BJ (cell line): ENCODE measurements at places on chromosomes 7 and 10. TPM values are rescaled to one million over a fixed set of nuclear protein-coding genes. Genes with fewer than 3 reads are reported as not detected.

DNA sequence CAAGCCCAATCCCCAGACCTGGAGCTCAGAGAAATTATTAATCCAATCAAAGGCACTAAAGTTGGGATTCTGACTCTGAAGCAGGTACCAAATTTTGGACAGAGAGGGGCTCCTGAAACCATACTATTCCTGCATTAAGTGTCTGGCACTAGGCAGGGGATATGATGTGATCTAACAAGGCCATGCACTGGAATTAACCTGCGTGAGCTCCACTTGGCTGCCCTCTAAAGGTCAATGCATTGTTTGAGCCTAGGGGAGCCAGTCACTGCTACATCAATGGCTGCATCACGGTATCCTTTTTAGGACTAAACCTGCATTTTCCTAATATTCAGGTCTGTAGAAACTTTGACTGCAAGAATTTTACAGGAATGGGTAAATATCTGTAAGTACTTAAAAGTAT, 42.1 kb downstream of the ST8SIA6 start:
- no peak for DNase-seq

Gene CYP3A7
- polyA plus RNA-seq: not detected in 2 replicates

DNA sequence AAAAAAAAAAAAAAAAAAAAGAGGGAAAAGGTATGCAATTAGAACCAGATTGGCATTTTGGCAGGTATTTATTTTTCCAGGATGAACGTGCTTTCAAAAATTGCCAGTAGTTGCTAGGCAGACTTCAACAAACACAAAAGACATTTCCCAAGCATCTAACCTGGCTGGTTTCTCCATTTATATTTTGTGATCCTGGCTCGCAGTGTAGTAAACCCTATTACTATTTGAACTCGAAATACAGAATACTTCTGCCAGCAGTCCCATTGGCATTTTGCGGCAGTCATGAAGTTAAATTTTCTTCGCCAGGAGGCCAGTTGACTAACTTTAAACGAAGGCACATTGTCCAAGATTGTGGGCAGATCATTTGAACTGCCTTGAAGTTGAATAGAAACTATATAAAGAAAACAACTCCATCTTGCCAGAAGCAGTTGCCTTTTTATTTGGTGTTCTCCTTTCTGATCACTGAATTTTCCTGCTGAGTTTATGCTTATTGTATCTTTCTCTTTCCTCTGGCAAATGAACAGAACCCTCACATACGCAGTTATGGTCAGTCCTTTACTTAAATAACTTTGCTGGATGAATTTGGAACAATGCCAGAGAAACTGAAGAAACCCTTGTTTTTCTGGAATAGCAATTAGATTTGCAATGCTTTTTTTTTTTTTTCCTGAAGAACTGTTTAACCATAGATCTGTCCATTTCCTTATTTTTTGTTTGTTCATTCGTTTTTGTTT, 132.9 kb downstream of the BICC1 start:
- no peak for DNase-seq

Gene ASAH2
- 0.32 and 2.5 TPM in 2 replicates for polyA plus RNA-seq

Gene WDFY4
- polyA plus RNA-seq: not detected in 2 replicates

DNA sequence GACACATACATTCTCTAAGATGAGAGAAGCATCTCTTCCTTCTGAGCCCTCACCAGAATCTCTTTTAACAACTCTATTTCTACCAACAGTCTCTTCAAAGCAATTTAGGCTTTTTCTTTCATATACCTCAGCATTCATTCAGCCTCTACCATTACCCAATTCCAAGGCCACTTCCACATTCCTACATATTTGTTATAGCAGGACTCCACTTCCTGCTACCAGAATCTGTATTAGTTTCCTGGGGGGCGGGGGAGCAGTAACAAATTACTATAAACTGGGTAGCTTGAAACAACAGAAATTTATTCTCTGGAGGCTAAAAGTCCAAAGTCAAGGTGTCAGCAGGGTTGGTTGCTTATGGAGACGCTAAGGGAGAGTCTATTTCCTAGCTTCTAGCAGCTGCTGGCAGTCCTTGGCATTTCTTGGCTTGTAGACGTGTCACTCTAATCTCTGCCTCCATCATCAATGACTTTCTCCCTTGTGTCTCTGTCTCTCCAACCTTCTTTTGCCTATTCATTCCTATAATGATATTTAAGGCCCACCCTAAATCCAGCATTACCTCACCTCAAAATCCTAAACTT, 7.4 kb downstream of the PRPS1L1 start:
- DNase-seq: no peak

DNA sequence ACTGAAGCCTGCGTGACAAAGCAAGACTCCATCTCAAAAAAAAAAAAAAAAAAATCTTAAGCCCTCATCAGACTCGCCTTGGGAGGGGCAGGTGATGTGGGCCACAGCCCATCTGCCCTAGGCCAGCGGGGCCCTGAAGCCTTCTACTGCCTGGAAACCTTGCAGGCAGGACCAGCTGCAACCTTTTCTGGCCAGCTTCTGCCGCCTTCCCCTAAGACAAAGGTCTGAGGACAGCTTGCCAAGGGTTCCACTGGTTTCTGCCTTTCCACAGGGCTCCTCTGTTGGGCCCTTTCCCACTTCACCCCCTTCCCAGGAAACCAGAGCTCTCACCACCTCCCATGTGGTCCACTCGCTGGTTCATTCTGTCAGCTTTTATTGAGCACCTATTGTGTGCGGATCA, 35.2 kb downstream of the UBTD1 start:
- no peak for DNase-seq

- peak; percentile 51 for DNase-seq
Observed at GRCh38 chr7:91165006-91165845, 99.0 kb upstream of the FZD1 start.

GRCh38 chr7:40923626-40924025, 779.3 kb downstream of the INHBA start:
- no peak for DNase-seq

- DNase-seq: no peak
Observed at GRCh38 chr7:159112136-159113011, 32.3 kb downstream of the VIPR2 start.

- no peak for DNase-seq
Observed at GRCh38 chr7:20307119-20307518, 23.6 kb upstream of the ITGB8 start.

DNA sequence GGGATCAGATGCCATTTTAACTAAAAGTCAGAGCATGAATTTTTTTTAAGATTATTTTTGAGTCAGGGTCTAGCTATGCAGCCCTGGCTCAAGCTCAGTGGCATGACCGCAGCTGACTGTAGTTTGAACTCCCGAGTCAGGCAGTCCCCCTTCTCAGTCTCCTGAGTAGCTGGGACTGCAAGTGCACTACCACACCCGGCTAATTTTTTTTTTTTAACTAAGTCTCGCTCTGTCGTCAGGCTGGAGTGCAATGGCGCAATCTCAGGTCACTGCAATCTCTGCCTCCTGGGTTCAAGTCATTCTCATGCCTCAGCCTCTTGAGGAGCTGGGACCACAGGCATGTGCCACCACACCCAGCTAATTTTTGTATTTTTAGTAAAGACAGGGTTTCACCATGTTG, 7.8 kb downstream of the TAS2R41 start:
- peak; percentile 79 for DNase-seq

Gene SPDYE2
- not detected in 2 replicates for polyA plus RNA-seq

DNA sequence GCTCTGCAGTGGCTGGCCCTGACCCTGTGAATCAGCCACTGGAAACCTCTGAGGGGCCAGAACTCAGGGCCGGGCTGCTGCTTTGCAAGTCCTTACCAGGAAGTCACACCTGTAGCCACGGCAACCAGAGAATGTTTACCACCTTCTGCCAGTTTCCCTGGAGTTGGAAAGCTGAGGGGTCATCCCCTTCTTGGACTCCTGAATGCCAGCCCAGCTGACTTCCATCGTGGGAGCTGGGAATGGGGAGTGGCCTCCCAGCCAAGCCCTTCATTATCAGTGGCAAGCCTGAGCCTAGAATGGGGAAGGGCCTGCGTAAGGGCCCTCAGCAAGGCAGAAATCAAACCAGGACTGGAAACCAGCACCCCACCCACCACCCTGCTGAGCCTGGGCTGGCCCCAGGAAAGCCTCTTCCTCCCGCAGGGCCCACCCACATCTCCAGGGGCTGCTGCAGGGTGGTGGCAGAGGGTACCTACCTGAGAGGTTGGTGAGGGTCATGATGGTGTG, 6.5 kb upstream of the CRHR2 start:
- DNase-seq: no peak

- DNase-seq: no peak
Observed at GRCh38 chr7:158373476-158374133, 214.0 kb downstream of the PTPRN2 start.

DNA sequence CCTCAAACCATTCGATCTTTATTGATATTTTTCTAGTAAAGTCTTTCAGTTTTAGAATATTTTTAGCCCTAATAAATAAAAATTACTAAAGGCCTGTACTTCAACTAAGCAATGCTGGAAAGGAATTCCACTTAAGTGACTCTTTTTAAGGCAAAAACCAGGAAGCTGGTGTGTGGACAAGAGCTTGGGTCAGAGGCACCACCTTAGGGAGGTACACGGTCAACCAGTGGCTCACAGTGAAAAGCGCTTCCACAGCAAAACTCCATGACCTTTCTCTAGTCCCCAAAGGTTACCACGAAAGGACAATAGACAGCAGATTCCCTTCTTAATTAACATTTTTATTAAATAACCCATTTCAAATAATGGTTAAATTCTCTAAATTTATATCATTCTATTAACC, 31.2 kb downstream of the ARL3 start:
- no peak for DNase-seq

DNA sequence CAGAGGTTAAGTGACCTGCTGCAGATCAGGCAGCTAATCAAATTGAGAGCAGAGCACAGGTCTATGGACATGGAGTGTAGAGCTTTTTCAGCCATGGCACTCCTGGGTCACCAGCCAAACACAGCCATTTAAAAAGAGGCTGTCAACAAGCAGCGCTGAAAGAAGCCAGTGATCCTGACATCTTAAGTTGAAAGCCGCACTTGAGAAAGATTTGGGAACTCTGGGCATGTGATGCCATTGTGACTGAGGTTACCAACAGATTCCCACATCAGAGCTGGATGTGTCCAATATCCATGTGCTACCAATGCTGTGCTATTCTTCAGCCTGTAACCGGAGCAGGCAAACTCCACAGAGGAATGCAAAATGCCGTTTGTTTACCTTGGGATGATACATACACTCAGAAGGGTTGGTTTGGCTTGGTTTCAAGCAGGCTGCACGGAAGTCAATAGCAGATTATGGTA, 56.2 kb upstream of the ABLIM1 start:
- DNase-seq: peak; percentile 37

Gene MYH16
- not detected in 2 replicates for polyA plus RNA-seq

DNA sequence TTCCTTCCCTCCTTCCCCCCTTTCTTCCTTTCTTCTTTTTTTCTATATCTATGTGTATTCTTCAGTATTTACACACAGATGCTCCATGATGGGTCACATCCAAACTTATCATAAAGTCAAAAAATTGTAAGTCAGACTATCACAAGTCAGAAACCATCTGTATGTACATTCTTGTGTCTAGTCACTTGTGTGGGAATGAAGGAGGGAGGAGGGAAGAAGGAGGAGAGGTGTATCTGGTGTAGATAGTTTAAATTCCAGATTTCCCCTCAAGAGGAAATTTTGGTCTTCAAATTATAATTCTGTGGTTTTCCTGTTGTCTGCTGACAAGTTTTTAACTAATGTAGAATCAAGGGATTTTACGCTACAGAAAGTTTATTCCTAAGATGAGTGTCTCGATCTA, 287.2 kb downstream of the ETV1 start:
- DNase-seq: no peak

Gene PRTFDC1
- 8.1 and 18.6 TPM in 2 replicates for polyA plus RNA-seq

Gene RHOBTB1
- 17.3 and 23.6 TPM in 2 replicates for polyA plus RNA-seq

DNA sequence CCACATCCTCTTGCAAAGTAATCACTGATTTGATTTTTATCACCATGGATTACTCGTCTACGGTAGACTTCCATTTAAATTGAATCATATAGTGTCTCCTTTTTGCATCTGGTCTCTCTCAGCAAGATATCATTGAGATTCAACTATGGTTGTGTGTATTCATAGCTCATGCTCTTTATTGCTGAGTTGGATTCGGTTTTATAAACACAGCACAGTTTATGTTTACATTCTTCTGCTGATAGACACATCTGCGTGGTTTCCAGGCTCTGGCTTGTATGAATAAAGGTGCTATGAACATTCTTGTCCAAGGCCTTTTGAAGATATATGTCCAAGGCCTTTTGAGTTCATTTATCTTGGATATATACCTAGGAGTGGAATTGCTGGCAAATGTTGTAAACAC, 356.5 kb upstream of the CELF2 start:
- no peak for DNase-seq

- no peak for DNase-seq
Observed at GRCh38 chr10:93512565-93512964, 16.2 kb downstream of the CEP55 start.

Gene ANKRD30A
- polyA plus RNA-seq: not detected in 2 replicates

GRCh38 chr10:117005026-117005526, at the start of gene SHTN1:
Gene SHTN1 (minus strand): TSS chr10:117005187. CDS start chr10:117005079, 108 bp downstream.
- no peak for DNase-seq

DNA sequence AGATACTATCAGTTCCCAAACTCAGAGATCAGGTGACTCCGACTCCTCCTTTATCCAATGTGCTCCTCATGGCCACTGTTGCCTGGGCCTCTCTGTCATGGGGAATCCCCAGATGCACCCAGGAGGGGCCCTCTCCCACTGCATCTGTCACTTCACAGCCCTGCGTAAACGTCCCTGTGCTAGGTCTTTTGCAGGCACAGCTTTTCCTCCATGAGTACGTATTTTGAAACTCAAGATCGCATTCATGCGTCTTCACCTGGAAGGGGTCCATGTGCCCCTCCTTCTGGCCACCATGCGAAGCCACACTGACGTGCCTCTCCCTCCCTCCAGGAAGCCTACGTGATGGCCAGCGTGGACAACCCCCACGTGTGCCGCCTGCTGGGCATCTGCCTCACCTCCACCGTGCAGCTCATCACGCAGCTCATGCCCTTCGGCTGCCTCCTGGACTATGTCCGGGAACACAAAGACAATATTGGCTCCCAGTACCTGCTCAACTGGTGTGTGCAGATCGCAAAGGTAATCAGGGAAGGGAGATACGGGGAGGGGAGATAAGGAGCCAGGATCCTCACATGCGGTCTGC, 162.2 kb downstream of the EGFR start:
- no peak for DNase-seq

DNA sequence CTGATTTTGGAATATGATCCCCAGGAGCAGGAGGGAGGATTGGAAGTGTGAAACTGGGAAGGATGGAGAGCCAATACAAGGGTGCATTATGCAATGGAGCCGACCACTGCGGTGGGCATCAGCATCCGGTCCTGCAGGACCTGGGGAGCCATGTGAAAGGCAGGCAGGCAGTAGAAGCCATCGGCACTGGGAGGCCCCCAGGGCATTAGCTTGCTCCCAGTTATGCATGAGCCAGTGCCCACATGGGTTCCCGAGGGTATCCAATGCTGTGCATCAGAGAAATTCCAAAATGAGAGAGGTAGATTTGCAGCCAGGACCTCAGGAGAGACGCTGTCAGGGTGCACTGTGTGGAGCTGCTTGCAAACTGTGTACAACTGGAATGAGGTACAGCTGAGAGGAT, 8.7 kb upstream of the KCP start:
- no peak for DNase-seq

GRCh38 chr10:85788570-85788969, 578.0 kb downstream of the GRID1 start:
- no peak for DNase-seq

GRCh38 chr10:11683529-11684320, 58.5 kb upstream of the ECHDC3 start:
- no peak for DNase-seq
